ENCODE measurements at places on chromosomes 12 and 14.

GRCh38 chr12:49461221-49461620, 77.6 kb upstream of the KCNH3 start:
- DNase-seq: no peak

DNA sequence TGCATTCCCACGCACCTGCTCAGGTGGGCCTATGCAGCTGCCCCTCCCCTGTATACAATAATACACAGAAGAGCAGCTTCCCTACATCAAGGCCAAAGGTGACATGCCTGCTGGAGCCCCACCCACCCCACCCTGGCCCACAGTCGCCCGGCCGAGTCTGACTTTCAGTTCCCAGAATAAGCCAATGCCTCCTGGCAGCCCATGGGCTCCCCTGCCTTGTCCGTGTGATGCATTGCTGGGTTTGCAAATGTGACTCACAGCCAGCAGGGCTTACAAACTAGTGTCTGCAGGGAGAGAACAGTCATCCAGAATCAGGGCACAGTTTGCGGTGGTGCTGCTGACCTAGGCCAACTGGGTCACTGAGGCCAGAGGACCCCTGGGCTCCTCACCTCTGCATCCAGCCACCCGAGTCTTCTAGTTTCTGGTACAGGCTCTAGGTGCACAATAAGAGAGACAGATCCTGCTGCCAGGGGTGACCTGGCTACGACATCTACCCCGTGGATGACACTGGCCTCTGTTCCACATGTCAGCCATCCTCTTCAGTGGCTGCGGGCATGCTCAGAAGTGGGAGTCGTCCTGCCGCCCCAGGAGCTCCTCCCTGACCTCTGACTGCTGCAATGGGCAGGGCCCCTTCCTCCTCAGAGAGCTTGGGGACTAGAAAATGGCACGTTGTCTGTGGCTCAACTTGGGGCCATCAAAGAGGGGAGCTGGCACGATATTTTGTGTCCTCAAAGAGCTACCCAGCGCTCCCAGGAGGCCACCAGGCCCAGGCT, 84.5 kb downstream of the CHGA start:
- no peak for DNase-seq

GRCh38 chr12:6452245-6452943, 552 bp downstream of the TAPBPL start:
- DNase-seq: peak; percentile 42

DNA sequence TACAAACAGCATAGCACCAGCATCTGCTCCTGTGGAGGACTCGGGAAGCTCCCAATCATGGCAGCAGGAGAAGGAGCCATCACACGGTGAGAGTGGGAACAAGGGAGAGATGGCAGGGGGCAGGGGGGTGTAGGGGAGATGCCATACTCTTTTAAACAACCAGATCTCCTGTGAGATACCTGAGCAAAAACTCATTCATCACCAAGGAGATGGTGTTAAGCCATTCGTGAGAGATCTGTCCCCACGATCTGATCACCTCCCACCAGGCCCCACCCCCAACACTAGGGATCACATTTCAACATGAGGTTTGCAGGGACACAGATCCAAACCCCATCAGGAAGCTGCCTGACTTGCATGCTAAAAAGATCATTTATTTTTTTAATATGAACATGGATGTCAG, 499.3 kb downstream of the TMEM132D start:
- DNase-seq: no peak

GRCh38 chr12:89389755-89390661, 37.7 kb upstream of the DUSP6 start:
- no peak for DNase-seq

GRCh38 chr12:4012977-4013968, 140.1 kb upstream of the PARP11 start:
- no peak for DNase-seq

All from NCI-H2081 (cell line).